Activated naive CD4-positive, alpha-beta T cell (primary cell): ENCODE measurements at places on chromosomes 2 and 18.

- DNase-seq = no peak
Measured at GRCh38 chr2:45259138-45259537, 249.9 kb upstream of the SIX2 start.

GRCh38 chr2:166147883-166148282 lies 20.1 kb upstream of the SCN1A start:
- DNase-seq = no peak

- DNase-seq = no peak
Measured at GRCh38 chr2:105323111-105323510, 6.4 kb downstream of the TGFBRAP1 start.

- no peak for DNase-seq
Measured at GRCh38 chr2:200640176-200640575, 54.4 kb downstream of the AOX1 start.

GRCh38 chr2:224910574-224910925 lies 131.7 kb downstream of the DOCK10 start:
- DNase-seq = no peak

DNA sequence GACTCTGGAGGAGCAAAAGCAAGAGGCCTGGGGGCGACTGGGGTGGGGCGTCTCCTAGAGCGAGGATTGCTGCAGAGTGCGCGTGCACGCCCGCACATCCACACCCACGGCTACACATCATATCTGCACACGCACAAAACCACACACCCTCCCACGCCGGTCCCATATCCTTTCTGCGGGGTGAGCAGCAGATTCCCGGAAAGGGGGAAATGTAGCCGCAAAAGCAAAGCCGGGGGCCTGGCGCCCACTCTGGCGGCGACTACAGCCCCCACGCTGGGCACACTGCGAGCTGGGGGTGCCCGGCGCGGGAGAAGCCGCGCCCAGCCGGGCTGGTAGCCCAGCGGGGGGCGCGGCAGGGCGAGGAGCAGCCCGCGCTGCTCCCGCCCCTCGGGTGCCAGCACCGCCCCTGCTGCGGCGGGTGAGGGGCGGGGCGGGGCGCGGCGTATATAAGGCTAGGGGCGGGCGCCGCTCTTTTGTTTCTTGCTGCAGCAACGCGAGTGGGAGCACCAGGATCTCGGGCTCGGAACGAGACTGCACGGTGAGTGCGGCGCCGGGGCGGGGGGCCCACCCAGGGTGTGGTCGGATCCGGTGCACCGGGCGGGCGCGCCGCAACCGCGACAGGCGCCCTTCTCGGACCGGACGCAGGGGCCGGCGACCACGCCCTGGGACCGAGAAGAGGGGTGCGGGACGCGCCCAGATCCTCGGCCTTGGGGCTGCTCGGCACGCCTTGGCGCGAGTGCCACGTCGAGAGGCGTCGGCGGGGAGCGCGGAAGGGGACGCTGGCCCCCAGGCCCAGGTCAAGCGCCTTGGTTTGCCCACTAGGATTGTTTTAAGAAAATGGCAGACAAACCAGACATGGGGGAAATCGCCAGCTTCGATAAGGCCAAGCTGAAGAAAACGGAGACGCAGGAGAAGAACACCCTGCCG lies at the start of gene TMSB10:
TMSB10 (plus strand) TSS at position 476 of the 927 bp plus-strand sequence.
- DNase-seq = peak; percentile 86

DNA sequence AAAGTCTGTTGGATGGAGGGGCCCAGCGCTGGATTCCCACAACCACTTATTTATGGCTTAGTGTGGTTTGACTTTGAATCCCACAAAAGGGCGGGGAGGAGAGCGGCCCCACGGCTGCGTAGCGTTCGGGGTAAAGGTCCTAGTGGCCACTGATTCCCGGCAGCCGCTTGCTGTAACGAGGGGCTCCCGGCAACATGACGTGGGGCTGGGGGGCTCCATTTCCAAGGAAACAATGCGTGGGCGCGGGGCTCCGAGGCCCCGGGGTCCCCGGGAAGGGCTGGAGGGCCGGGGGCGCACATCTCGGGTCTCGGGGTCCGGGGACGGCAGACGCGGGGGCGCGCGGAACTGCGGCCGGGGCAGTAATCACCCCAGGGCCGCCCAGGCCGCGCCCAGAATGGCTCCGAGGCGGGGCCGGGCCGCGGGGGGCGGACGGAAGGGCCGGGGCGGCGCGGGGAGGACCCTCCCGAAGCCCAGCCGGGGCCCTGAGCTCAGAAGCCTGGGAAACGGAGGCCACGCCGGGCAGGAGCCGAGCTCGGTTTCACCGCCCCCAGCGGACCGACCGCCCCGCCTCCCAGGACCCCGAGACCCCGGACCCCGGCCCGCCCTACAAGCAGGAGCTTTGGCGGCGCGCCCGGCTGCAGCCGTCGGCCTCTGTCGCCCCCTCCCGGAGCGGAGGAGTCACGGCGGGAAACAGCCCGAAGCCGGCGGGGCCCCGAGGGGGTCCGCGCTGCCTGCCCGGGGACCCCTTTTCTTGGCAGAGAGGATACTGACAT lies 11.9 kb upstream of the MLPH start:
- peak; percentile 48 for DNase-seq

GRCh38 chr2:207044379-207045362 lies 105.4 kb downstream of the CPO start:
- no peak for DNase-seq

DNA sequence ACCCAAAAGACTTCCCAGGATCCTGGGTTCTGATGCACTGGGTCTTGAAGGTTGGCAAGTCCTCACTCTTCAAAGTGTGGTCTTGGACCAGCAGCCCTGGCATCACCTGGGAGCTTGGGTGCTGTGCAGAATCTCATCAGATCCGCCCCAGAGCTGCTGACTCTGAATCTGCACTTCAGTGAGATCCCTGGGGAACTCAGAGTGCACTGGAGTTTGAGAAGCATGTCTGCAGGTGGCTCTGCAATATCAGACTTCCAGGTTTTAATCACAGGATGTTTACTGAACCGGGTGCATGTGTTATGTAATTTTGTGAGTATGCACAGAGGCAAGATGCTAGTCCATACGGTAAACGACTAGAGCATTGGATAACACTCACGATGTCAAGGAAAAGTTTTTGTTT lies 58.0 kb upstream of the BOD1L2 start:
- no peak for DNase-seq
